ENCODE measurements at places on chromosomes 5 and 9. TPM values are rescaled to one million over a fixed set of nuclear protein-coding genes. Genes with fewer than 3 reads are reported as not detected.
A peak's percentile ranks its signal among the peaks of the same experiment; 100 is the strongest.

GRCh38 chr9:116269250-116269649, 115.7 kb downstream of the PAPPA start:
- DNase-seq, result peak; percentile 21

DNA sequence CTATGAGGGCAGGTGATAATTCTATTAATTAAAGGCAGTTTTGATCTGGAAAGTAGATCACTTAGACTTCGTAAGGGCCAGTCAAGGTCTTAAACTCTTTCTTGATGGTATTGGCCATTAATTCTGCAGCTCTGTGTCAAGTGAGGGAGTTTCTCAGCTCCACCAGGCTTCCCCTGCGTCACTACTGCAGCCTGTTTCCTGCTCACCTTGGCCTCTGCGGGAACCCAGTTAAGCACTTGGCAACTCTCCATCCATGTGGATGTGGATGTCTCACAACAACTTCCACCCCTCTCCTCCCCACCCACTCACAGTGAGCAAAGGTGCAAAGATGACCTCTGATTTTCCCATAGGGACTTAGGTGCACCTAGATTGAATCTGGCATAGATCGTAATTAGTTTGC, 191.6 kb downstream of the PLK2 start:
- peak; percentile 27 for DNase-seq

DNA sequence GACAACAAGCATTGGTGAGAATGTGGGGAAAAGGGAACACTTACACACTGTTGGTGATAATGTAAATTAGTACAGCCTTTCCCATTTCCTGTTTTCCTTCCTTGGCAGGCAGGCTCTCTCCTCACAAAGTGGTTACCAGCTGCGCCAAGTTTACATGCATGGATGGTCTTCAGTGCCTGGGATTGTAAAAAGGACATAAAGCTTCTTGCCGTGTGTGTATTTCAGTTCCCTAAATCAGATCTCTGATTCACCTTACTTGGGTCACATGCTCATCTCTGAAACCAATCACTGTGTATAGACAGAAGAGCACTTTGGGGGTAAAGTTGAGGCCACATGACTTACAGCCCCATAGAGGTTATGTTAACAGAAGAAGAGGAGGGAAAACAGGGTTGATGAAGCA, 92.8 kb downstream of the CAVIN4 start:
- no peak for DNase-seq

DNA sequence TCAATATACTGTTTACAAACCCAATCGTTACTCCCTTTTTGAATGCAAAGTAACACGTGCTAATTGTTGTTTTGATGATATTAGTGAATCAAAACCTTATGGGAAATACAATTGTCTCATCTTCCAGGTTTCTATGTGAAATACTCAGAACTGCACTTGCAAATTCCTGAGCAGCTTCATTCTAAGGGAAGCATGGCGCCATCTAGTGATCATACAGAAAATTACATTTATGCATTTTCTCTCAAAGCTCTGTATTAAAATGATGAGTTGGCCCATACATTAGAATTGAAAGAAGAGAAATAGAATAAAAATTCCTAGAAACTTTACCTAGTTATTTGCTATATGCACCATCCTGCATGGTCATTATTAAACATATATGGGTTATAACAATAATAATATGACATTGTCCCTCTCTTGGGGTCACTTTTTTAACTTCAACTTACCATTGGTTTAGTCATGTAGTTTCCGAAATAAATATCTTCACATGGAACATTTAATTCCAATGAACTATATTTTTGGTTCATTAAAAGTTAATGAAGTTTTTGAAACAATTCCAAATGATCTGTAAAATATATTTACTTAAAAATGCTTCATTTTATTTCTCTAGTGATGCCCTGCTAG, 220.0 kb downstream of the PDE4D start:
- DNase-seq, result peak; percentile 76

- DNase-seq, result no peak
Observed at GRCh38 chr9:133403766-133404453, 13.9 kb downstream of the REXO4 start.

Gene ZNF483
- 4.8 TPM for total RNA-seq

- DNase-seq, result no peak
Observed at GRCh38 chr5:87405472-87406155, 7.1 kb downstream of the CCNH start.

- DNase-seq, result no peak
Observed at GRCh38 chr5:115260248-115260647, 2.4 kb downstream of the PGGT1B start.

- no peak for DNase-seq
Observed at GRCh38 chr5:3105172-3105571, 353.7 kb upstream of the IRX2 start.

GRCh38 chr5:78569441-78569840, 79.1 kb downstream of the LHFPL2 start:
- DNase-seq, result peak; percentile 83

DNA sequence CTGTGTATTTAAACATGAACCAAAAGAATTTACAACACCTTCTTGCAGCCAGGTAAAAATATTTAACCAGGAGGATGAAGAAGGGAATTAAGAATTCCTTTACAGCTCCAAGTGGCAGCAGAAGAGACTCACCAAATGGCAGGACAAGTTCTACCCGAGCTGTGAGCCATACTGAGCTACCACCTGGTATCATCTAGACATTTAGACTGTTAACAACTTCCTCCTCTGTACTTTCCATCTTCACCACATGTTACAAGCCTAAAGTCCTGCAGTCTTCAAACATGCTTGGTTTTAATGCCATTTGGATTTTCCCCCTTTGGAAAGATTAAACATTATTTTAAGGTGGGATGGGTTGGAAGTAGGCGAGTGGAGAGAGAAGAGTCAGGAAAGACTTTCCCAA, 190.2 kb downstream of the TRPM6 start:
- no peak for DNase-seq

GRCh38 chr5:39063037-39063436, 11.2 kb downstream of the RICTOR start:
- no peak for DNase-seq

GRCh38 chr5:139914218-139914807, 118.7 kb downstream of the PSD2 start:
- peak; percentile 16 for DNase-seq

DNA sequence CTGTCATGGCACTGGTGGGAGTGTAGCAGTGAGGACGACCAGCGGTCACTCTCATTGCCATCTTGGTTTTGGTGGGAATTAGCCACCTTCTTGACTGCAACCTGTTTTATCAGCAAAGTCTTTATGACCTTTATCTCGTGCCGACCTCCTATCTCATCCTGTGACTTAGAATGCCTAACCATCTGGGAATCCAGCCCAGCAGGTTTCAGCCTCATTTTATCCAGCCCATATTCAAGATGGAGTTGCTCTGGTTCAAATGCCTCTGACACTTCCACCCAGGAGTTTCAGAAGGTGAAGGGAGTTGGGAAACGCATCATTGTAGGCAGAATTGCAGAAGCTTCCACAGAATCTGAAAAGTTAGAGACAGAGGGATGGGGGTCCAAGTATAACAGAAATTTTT, 35.4 kb downstream of the SHC3 start:
- no peak for DNase-seq

All from lung (tissue), 17 donors.